Uterus (tissue), 4 donors: ENCODE measurements at places on chromosomes 7 and 10. TPM values are rescaled to one million over a fixed set of nuclear protein-coding genes. Genes with fewer than 3 reads are reported as not detected.

GRCh38 chr10:33193701-33194521, 140.6 kb downstream of the NRP1 start:
- peak overlapping the region; percentile 68 for H3K27ac ChIP-seq
- H3K4me1 ChIP-seq: no peaks in the 10 kb centered on the region
- no peaks in the 10 kb centered on the region for H3K36me3 ChIP-seq
- DNase-seq: no peak
- no peak overlapping the region for H3K4me3 ChIP-seq
- no peaks in the 10 kb centered on the region for H3K27me3 ChIP-seq

- H3K4me3 ChIP-seq: no peak overlapping the region
- H3K27me3 ChIP-seq: no peaks in the 10 kb centered on the region
- H3K4me1 ChIP-seq: no peaks in the 10 kb centered on the region
Measured at GRCh38 chr10:113239566-113240350, 289.7 kb downstream of the TCF7L2 start.

DNA sequence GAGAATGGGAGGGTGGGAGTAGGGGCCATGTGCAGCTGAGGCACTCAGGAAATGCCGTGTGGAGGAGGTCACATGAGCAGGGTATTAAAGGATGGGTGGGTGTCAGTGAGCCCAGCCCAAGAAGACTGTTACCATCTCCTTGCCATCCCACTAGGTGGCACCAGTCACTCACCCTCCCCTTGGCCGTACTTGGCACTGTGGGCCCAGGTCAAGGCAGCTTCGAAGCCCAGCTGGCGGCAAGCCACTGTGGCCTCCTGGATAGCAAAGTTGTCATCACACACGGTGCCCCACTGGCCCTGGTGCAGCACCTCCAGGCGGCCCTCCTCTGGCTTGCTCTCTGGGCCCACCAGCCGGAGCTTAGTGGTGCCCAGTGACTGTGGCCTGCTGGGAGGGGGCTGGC, 5.4 kb downstream of the LOXL4 start:
- H3K36me3 ChIP-seq: no peaks in the 10 kb centered on the region
- DNase-seq: no peak
- no peak overlapping the region for H3K4me3 ChIP-seq
- no peak overlapping the region for H3K27ac ChIP-seq
- H3K27me3 ChIP-seq: no peaks in the 10 kb centered on the region

DNA sequence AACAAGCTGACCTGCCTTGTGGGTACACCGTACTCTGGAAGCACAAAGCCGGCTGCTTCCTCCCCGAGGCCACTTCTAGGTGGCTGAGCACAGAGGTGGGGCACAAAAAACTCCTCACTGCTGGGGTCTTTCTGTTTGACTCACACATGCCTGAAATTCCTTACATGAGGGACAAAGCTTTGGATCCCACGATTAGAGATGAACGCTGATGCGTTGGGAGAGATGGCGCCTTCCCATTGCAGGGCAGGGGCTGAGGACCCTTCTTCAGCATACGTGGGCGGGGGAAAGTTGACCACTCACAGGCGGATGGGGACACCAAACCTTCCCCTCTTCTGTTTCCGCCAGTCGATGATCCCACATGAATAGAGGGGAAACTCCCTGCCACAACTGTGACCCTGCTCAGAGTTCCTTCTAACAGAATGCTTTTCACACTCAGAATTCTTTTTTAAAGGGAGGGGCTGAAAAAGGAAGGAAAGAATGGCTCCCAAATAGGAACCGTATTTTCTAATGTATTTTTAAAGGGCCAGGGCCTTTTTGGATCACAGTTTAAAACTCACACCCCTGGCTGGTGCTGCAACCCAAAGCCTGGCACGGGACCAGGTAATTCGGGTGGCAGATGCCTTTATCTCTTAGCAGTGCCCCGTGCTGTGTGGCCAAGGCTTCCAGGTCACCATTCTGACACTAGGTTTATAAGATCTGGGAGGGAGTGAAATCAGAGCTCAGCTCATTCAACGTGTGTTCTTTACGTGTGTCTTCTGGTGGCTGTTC, 134.0 kb downstream of the PRKAG2 start:
- H3K27me3 ChIP-seq: no peaks in the 10 kb centered on the region
- H3K36me3 ChIP-seq: no peaks in the 10 kb centered on the region
- DNase-seq: no peak
- no peak overlapping the region for H3K4me3 ChIP-seq
- no peak overlapping the region for H3K27ac ChIP-seq

The AKR1C3 gene
- total RNA-seq: 23.4 TPM

DNA sequence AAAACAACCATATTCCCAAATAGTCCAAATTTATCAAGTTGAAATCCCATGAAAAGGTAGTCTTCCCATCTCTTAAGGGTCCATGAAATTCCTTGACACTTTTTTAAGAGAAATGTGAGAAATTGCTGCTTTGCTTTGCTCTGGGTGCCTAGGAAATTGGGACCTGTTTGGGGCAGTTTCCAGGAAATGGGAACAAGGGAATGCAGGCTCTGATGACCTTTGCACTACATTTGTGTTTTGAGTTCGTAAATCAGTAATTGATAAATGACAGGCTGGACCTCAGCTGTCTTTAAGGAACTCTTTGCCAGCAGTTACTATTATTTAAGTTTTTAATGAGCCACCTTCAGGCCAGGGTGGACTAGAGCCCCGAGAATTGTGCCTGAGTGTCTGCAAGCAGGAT, 203.5 kb downstream of the LRMDA start:
- no peaks in the 10 kb centered on the region for H3K4me1 ChIP-seq
- no peak overlapping the region for H3K27ac ChIP-seq
- H3K36me3 ChIP-seq: no peaks in the 10 kb centered on the region
- no peak overlapping the region for H3K4me3 ChIP-seq
- DNase-seq: no peak

GRCh38 chr10:36057180-36057579, 415.1 kb upstream of the FZD8 start:
- H3K36me3 ChIP-seq: no peaks in the 10 kb centered on the region
- no peak overlapping the region for H3K27ac ChIP-seq
- no peak for DNase-seq
- H3K4me1 ChIP-seq: no peaks in the 10 kb centered on the region

- no peak overlapping the region for H3K27ac ChIP-seq
- H3K36me3 ChIP-seq: no peaks in the 10 kb centered on the region
- no peaks in the 10 kb centered on the region for H3K4me1 ChIP-seq
- DNase-seq: no peak
Measured at GRCh38 chr10:68938117-68938516, 17.9 kb upstream of the DDX21 start.

DNA sequence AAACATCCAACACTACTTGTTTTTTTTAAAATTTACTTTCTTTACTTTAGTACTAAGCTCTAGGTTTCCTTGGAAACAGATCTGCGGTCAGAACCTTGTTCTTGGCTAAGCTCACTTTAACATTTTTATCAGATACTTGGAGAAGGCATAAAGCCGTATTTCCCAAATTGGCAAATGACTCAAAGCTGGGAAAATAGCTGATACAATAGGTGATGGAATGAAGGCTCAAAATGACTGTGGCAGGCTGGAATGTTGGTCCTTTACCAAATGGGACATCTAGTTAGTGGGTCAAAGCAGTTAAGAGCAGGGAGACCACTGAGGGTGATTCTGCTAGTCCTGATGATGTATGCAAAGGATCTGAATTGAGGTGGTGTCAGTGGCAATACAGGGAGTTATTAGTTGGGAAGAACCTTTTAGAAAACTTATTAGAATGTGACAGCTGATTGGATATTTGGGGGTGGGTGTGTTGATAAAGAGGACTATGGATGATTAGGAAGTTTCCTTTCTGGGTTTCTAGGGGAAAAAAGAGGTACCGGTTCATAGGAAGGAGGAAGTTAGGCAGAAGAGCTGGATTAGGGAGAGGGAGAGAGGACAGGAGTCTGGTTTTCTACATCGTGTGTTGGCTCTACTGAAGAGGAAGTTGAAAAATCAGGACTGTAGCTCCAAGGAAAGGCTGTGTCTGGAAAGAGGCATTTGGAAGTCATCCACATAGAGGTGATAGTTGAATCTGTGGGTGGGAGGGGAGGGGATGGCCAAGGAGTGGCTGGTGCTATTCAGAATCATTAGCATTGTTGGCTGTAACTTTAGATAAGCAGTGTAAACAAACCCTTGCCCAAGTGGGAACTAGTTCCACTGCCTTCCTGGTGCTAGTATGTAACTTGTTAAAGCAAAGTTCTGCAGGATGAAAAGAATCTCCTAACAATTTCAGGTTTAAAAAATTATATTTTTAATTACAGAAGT, 13.1 kb downstream of the PLCE1 start:
- no peak overlapping the region for H3K4me3 ChIP-seq
- H3K4me1 ChIP-seq: no peaks in the 10 kb centered on the region
- H3K27me3 ChIP-seq: no peaks in the 10 kb centered on the region
- no peaks in the 10 kb centered on the region for H3K36me3 ChIP-seq

The ITIH5 gene
- 9.5 TPM for total RNA-seq

DNA sequence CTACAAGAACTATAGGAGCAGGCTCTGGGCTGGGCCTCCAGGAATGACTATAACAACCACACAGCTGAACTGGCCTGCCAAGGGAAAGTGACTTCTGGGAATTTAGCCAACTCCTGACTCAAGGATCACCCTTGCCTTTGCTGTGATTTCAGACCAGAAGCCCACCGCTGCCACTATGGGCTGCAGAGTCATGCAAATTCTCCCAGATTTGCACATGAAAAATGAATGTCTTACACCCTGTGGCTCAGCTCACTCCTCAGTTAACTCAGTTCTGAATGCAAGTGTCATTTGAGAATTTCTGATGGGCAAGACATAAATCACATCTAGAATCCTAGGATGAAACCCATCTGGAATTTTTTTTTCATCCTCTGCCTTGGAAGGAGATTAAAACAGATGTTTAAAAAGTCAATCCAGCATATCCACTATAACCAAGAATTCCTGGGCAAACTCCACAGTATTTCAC, 186.5 kb upstream of the BET1 start:
- no peaks in the 10 kb centered on the region for H3K36me3 ChIP-seq
- no peaks in the 10 kb centered on the region for H3K4me1 ChIP-seq
- H3K4me3 ChIP-seq: no peak overlapping the region
- DNase-seq: no peak

GRCh38 chr7:12583922-12584321, 13.4 kb downstream of the SCIN start:
- DNase-seq: no peak
- no peak overlapping the region for H3K27ac ChIP-seq
- no peak overlapping the region for H3K4me3 ChIP-seq
- H3K36me3 ChIP-seq: no peaks in the 10 kb centered on the region
- H3K27me3 ChIP-seq: no peaks in the 10 kb centered on the region

DNA sequence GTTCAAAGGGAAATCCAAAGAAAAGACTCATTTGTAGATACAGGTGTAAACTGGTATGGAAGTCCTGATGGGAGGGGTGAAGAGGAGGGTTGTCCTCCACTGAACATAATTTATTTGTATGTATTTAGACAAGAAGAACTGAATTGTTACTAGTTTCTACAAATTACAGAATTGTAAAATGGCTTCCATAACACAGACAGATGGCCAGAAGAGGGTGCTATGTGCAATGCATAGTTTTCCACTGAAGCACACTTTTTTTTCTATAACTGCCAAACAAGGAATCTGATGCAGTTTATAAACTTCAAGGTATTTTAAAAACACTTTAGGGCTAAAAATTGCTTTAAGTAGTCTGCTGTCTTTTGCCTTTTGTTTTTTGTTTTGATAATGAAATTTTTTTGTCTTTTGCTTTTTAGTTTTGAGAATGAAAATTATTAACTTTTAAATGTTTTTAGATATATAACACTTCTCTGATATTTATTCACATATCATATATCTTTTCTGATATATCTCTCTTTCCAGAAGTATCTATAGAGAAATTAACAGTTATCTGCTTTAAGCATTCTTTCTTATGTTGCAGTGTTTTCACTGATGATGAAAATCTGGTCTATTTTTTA, 58.5 kb downstream of the PHYHIPL start:
- H3K27ac ChIP-seq: no peak overlapping the region
- no peak overlapping the region for H3K4me3 ChIP-seq
- no peak for DNase-seq
- H3K4me1 ChIP-seq: no peaks in the 10 kb centered on the region
- H3K27me3 ChIP-seq: no peaks in the 10 kb centered on the region

The PDIA4 gene
- 34.6 TPM for total RNA-seq

GRCh38 chr10:75137533-75138438, 26.3 kb downstream of the SAMD8 start:
- DNase-seq: no peak
- H3K27ac ChIP-seq: no peak overlapping the region
- H3K4me1 ChIP-seq: peaks cover 7% of the 10 kb centered on the region
- no peaks in the 10 kb centered on the region for H3K36me3 ChIP-seq

The RNF133 gene
- 1.5 TPM for total RNA-seq

The DCLRE1A gene
- 0.26 TPM for total RNA-seq

DNA sequence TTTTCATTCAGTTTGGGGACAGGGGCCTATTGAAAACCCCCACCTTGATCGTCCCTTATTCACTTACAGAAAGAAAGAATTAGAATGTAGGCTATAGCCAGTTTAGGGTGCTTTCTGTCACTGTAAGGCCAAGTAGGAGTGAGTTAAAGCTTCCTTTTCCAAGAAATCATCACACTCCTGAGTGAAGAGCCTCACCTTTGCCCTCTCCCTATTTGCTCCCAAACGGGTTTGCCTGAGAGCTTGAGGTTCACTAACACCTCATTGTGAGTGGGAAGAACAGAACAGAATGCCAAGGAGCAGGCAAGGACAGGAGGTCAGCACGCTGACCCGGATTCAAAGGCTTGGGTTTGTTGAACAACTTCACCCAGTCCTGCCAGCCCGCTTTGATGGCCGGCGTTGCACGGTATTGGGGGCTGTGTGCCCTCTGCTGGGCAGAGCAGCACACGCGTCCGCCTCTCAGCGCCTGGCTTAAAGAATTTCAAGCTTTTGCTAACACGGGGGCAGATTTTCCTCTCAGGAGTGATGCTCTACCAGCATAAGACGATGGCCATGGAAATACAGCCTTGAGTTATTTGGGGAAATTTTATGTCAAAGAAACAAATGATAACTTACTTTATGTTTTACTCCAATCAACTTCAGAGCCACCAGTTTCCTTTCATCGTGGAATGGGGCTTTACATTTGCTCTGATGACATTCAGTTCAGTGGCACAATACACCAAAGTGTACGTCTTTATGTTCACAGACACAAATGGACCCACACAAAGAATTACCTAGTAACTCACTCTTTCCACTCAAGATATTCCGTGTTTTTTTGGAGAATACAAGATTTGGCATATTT, 470.0 kb downstream of the SUGCT start:
- no peak overlapping the region for H3K27ac ChIP-seq
- no peaks in the 10 kb centered on the region for H3K4me1 ChIP-seq
- H3K36me3 ChIP-seq: no peaks in the 10 kb centered on the region
- DNase-seq: no peak

GRCh38 chr10:103858360-103858759, 3.0 kb upstream of the SH3PXD2A start:
- H3K4me1 ChIP-seq: no peaks in the 10 kb centered on the region
- H3K27me3 ChIP-seq: no peaks in the 10 kb centered on the region
- H3K36me3 ChIP-seq: no peaks in the 10 kb centered on the region
- no peak overlapping the region for H3K27ac ChIP-seq

The TBX20 gene
- not detected for total RNA-seq
